ENCODE measurements at places on chromosomes 2 and 18. TPM values are rescaled to one million over a fixed set of nuclear protein-coding genes. Genes with fewer than 3 reads are reported as not detected.

DNA sequence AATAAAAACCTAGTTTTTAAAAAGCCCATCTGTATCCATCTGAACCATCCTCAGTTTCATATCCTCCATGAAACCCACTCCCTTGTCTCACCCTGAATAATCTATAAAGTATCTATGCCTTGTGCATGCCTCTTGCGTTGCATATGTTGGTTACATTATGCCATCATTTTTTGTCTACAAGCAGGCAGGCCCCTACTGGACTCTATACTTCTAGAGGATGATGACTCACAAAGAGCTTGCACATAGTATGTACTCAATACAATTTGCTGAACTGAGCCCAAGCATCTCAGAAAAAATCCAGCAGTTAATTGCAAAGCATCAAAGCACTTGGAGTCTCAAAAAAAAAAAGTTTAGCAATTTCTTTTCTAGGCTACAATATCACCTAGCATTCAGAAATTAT lies 95.6 kb downstream of the DYM start:
- DNase-seq: no peak
- peaks cover 10% of the 10 kb centered on the region for H3K4me1 ChIP-seq
- H3K4me3 ChIP-seq: no peak overlapping the region
- no peak overlapping the region for H3K27ac ChIP-seq

The PELI1 gene
- total RNA-seq: 6.8 TPM

The PJVK gene
- 2.0 TPM for total RNA-seq

DNA sequence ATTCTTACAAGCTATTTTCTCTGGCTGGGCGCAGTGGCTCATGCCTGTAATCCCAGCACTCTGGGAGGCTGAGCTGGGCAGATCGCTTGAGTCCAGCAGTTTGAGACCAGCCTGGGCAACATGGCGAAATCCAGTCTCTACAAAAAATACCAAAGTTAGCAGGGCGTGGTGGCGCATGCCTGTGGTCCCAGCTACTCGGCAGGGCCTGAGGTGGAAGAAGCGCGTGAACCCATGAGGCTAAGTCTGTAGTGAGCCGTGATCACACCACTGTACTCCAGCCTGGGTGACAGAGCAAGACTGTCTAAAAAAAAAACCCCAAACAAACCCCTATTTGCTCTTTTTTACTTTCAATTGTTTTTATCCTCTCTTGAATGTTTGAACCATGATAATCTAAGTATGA lies 37.0 kb downstream of the PPP4R1 start:
- no peak for DNase-seq
- no peaks in the 10 kb centered on the region for H3K27me3 ChIP-seq
- H3K4me3 ChIP-seq: no peak overlapping the region

GRCh38 chr2:260507-261161 lies 3.2 kb downstream of the SH3YL1 start:
- no peak overlapping the region for H3K27ac ChIP-seq
- no peak for DNase-seq
- H3K27me3 ChIP-seq: no peaks in the 10 kb centered on the region
- H3K4me1 ChIP-seq: peaks cover 13% of the 10 kb centered on the region
- H3K4me3 ChIP-seq: no peak overlapping the region

DNA sequence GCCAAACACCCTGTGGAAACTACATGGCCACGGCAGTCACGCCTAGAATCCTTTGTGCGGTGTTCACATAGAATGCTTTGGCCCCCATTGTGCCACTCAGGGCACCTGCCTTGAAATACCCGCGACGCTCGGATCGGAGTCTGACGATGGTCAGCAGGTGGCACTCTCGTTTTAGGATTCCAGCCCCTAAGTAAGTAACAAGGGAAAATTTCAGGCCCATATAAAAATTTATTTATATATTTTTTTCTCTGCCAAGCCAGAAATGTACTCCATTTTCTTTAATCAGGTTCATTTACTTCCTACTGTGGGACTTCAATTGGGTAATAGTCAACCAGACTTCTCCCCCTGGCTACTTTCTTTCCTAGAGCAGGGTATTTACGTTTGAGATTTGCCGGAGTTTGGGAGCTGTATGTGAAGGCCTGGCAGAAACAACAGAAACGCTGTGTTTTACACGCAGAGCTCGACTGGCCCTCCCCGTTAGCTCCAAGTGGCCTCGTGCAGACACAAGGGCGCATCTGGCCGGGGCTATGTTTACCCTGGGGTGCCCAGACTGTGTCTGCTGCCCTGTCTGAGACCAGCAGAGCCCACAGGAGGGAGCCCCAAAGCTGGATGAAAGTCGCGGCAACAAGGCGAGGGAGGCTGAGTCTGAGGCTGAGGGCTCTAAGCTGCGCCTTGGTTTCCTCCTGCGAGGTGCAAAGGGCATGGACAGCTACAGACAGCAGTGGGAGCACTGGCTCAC lies 41.6 kb downstream of the LRRC30 start:
- H3K27ac ChIP-seq: peak overlapping the region; percentile 75
- H3K4me1 ChIP-seq: peaks cover 17% of the 10 kb centered on the region
- peak; percentile 69 for DNase-seq
- no peaks in the 10 kb centered on the region for H3K36me3 ChIP-seq
- no peaks in the 10 kb centered on the region for H3K27me3 ChIP-seq
- peak overlapping the region; percentile 33 for H3K4me3 ChIP-seq

The NEURL3 gene
- 0.37 TPM for total RNA-seq

The TGFA gene
- 0.59 TPM for total RNA-seq

GRCh38 chr18:39305766-39306165 lies 1740.2 kb upstream of the CELF4 start:
- H3K27ac ChIP-seq: no peak overlapping the region
- DNase-seq: no peak
- no peaks in the 10 kb centered on the region for H3K4me1 ChIP-seq

The PARD3B gene
- 6.7 TPM for total RNA-seq

The TIGD1 gene
- total RNA-seq: 2.3 TPM

- DNase-seq: no peak
- no peaks in the 10 kb centered on the region for H3K4me1 ChIP-seq
- no peaks in the 10 kb centered on the region for H3K27me3 ChIP-seq
- H3K4me3 ChIP-seq: no peak overlapping the region
Observed at GRCh38 chr2:181553244-181553643, 96.1 kb downstream of the ITGA4 start.

The ZNF24 gene
- total RNA-seq: 46.7 TPM

DNA sequence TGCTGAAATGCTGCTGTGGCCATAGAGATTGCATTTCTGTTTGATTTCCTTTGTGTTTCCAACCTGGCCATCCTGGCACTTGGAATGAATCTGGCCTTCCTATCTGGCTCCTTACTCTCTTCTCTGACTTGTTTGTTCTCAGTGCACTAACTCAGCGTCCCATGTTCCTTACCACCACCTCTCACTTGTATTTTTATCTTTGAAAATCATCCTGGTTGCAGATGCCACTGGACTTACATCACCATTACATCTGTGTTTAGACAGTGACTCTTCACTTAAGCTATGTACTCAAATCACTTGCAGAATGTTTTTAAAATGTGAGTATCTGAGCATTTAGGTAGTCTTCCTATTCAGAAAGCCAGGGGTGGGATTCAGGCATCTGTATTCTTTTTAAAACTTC lies 239.5 kb downstream of the WDR7 start:
- no peak overlapping the region for H3K4me3 ChIP-seq
- H3K36me3 ChIP-seq: no peaks in the 10 kb centered on the region
- H3K27me3 ChIP-seq: no peaks in the 10 kb centered on the region

DNA sequence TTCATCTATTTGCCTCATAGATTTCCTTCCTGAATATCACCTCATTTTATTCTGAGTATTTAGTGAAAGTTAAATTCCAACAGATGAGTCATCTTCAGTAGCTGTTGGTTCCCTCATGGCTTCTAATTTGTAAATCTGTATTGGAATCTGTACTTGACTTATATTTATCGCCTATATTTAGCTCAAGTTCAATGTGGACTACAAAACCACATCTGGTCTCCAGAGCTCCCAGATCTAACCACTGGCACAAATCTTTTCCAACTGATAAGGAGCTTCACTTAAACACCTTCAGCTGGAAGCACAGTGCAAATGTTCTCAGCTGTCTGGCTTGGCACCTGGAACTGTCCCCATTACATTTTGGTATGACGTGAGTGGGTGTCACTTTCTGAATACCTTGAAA lies 82.8 kb upstream of the DSEL start:
- H3K27ac ChIP-seq: no peak overlapping the region
- no peak overlapping the region for H3K4me3 ChIP-seq
- no peaks in the 10 kb centered on the region for H3K4me1 ChIP-seq
- no peaks in the 10 kb centered on the region for H3K36me3 ChIP-seq
- H3K27me3 ChIP-seq: no peaks in the 10 kb centered on the region

DNA sequence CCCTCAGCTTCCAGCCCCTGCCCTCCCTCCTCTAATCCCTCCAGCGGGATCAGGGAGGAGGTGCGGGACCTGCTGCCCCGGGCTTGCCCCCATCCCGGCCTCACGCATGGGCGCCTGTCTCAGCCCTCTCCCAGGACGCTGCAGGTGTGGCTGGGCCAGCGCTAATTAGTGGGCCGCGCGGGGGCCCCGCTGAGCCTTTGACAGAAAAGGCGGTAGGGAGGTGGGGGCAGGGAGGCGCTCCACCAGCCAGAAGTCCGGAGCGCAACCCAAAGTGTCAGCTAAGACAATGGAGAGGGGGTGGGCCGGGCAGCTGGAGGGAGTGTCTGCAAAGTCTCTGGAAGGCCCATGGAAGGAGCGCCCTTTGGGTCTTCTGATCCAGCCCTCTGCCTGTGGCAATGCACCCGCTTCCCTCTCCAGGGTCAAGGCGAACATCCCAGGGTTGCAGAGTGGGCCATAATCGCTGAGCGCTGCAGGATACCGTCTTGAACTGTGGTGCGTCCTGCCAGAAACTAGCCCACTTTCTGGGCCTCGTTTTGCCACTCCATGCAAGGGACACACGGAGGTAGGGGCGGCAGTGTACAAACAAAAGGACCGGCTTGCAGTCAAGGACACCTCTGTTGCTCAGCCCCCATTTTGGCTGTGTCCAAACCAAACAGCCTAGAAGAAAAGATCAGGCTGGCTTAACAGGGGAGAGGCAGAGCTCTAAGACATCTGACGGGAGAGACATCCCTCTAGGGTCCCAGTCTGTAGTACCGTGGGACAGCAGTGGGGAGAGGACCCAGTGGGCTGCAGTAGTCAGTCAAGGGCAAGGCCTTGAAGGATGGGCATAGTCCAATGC lies 3.5 kb downstream of the ATP6V1B1 start:
- H3K4me3 ChIP-seq: no peak overlapping the region
- H3K27ac ChIP-seq: no peak overlapping the region
- H3K36me3 ChIP-seq: no peaks in the 10 kb centered on the region
- peaks cover 11% of the 10 kb centered on the region for H3K27me3 ChIP-seq
- DNase-seq: no peak

GRCh38 chr2:67083951-67084350 lies 313.2 kb upstream of the ETAA1 start:
- H3K27me3 ChIP-seq: peaks cover 4% of the 10 kb centered on the region
- DNase-seq: no peak
- H3K27ac ChIP-seq: no peak overlapping the region
- no peaks in the 10 kb centered on the region for H3K36me3 ChIP-seq

The LRP2 gene
- total RNA-seq: not detected

- no peak overlapping the region for H3K4me3 ChIP-seq
- H3K4me1 ChIP-seq: no peaks in the 10 kb centered on the region
- H3K27ac ChIP-seq: no peak overlapping the region
- no peak for DNase-seq
Observed at GRCh38 chr2:180938451-180938850, 42.0 kb upstream of the UBE2E3 start.

GRCh38 chr2:181673173-181673572 lies 7.1 kb downstream of the NEUROD1 start:
- H3K4me3 ChIP-seq: no peak overlapping the region
- no peak overlapping the region for H3K27ac ChIP-seq
- H3K36me3 ChIP-seq: no peaks in the 10 kb centered on the region
- H3K4me1 ChIP-seq: no peaks in the 10 kb centered on the region
- no peak for DNase-seq

The PDCL3 gene
- total RNA-seq: 20.8 TPM

The TWIST2 gene
- 1.0 TPM for total RNA-seq
